ENCODE measurements at places on chromosomes 1 and 21.

DNA sequence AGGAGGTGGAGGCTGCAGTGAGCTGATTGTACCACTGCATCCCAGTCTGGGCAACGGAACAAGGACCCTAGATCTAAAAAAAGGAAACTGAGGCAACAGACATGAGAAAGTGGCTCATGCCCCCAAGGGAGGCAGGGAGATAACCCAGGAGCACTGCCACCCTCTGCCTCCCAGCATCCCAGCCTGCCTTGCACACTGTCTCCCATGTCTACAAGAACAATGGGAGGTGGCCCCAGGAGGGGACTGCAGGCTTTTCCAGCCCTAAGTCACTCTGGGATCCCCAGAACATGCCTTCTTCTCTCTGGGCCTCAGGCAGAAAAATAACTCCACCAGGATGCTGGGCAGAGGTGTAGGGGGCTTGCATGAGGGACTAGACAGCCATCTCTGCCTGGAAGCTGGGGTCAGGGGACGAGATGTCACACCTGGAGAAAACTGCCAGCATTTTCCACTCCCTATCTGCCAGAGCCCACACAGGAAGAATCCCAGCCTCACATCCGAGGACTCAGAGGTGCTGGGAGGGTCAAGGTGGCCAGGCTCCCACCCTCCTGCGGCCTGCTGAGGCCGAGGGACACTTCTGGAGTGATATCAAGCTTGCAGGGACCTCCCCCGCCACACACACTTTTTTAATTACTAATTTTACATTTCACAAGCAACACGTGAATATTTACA is 21.4 kb downstream of the RUNX3 start:
- H3K4me3 ChIP-seq, result peak overlapping the region; percentile 73
- H3K4me1 ChIP-seq, result peaks cover 84% of the 10 kb centered on the region
- H3K27me3 ChIP-seq, result peaks cover 68% of the 10 kb centered on the region
- DNase-seq, result peak; percentile 15

- H3K36me3 ChIP-seq, result no peaks in the 10 kb centered on the region
- DNase-seq, result no peak
- no peak overlapping the region for H3K4me3 ChIP-seq
- no peaks in the 10 kb centered on the region for H3K27me3 ChIP-seq
- H3K4me1 ChIP-seq, result no peaks in the 10 kb centered on the region
- no peak overlapping the region for H3K27ac ChIP-seq
Observed at GRCh38 chr1:218983433-218983832, 190.2 kb upstream of the LYPLAL1 start.

GRCh38 chr1:64953241-64953640 is 13.1 kb downstream of the JAK1 start:
- H3K27ac ChIP-seq, result peak overlapping the region; percentile 35

DNA sequence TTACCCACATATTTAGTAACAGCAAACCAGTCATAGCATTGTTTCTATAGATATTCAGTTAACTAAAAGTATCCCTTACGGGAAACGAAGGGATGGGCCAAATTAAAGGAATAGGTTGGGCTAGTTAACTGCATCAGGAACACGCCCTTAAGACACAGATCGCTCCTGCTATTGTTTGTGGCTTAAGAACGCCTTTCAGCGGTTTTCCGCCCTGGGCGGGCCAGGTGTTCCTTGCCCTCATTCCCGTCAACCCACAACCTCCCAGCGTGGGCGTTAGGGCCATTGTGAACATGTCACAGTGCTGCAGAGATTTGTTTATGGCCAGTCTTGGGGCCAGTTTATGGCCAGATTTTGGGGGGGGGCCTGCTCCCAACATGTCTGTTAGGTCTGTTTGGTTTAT is 14.7 kb downstream of the TNFRSF18 start:
- H3K36me3 ChIP-seq, result no peaks in the 10 kb centered on the region
- H3K27me3 ChIP-seq, result no peaks in the 10 kb centered on the region
- H3K4me3 ChIP-seq, result no peak overlapping the region
- H3K27ac ChIP-seq, result no peak overlapping the region
- H3K4me1 ChIP-seq, result no peaks in the 10 kb centered on the region

DNA sequence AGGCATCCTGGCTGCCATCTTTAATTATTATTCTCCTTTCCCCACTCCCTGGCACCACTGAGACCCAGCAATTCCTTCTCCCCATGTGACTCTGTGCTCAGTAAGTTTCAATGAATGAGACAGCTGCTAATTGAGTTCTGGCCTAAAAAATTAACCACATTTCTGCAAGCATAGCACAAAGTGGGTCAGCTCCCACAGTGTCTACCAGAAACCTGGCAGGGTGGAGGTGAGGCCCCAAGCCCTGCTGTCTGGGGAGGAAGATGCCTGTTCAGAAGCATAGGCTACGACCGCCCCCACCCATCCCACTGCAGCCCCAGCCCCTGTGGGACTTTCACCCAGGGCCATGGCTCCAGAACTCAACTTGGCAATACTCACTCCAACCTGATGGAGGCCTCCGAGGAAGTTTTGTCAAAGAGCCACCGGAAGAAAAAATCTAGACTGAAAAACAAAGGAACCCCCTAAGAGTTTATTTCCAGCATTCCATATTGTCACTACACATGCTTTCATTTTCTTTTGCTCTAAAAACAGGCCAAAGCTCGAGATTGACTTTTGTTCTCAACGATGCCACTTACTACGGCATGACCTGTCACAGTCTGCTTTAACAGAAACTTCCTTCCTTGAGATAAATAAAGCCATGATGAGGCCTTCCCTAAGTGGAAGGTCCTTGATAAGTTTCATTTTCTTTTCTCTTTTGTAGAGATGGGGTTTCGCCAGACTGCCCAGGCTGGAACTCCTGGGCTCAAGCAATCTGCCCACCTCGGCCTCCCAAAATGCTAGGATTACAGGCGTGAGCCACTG is 26.5 kb downstream of the TMEM63A start:
- DNase-seq, result no peak
- peaks cover 39% of the 10 kb centered on the region for H3K4me1 ChIP-seq
- peak overlapping the region; percentile 12 for H3K4me3 ChIP-seq
- peaks cover 26% of the 10 kb centered on the region for H3K36me3 ChIP-seq

DNA sequence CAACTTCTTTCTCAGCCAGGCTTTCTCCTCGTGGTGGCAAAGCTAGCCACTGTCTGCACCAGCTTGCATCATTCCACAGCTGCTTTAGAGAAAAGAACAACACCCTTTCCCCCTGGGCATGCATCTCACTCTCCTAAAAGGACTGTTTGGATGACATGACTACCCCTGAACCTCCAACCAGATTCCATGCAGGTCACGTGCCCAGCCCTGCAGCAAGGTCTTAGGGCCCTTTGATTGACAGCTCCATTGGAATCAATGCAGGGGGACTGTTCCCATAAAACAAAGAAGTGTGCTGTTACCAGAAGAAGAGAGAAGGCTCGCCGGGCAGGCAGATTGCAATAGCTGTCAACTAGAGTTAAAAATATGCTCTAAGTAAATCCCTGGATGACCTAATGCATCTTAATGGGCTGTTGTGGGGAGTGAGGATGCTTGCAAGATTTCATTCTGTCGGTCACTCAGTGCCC is 24.4 kb downstream of the KCNA2 start:
- H3K4me3 ChIP-seq, result no peak overlapping the region
- H3K4me1 ChIP-seq, result no peaks in the 10 kb centered on the region
- H3K36me3 ChIP-seq, result no peaks in the 10 kb centered on the region
- no peak overlapping the region for H3K27ac ChIP-seq
- DNase-seq, result no peak

DNA sequence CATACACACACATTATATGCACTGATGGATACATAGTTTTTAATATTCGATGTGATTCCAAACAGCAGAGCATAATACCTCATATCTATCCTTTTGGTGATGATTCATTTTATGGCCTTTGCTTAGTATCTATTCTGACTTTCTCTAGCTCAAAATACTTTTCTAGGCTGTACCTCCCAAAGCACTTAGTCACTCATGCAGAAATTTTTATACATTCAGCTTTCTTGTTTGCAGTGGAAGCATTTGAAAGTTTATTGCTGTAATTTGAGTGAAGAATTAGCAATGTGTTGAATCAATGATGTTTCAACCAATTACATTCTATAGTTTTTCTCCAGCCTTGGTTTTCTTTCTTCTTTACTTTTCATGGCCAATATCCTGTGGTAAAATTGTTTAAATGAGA is 66.7 kb downstream of the LBR start:
- no peak overlapping the region for H3K4me3 ChIP-seq
- H3K36me3 ChIP-seq, result no peaks in the 10 kb centered on the region
- peaks cover 8% of the 10 kb centered on the region for H3K27me3 ChIP-seq
- no peak for DNase-seq

DNA sequence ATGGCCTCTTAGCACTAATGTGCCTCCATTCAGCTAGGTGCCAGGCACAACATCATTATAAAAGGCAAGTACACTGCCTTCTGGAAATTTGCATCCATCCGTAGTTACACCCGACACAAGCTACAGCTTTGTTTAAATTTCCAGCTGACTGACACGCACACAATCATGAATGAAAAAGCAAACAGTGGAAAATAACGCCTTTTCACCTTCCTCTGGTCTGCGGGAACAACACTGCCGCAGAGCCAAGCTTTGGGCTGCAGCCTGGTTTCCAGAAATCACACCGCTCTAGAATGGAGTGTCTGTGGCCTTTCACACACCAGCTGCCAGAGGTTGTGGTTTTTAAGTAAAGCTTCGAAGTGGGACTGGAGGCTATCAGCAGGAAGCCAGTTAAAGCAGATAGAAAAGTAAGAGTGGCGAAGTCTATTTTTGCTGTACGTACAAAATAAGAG is 142.8 kb upstream of the COA6 start:
- peaks cover 27% of the 10 kb centered on the region for H3K4me1 ChIP-seq
- DNase-seq, result peak; percentile 65
- no peak overlapping the region for H3K27ac ChIP-seq
- peak overlapping the region; percentile 75 for H3K4me3 ChIP-seq
- H3K27me3 ChIP-seq, result peaks cover 35% of the 10 kb centered on the region

DNA sequence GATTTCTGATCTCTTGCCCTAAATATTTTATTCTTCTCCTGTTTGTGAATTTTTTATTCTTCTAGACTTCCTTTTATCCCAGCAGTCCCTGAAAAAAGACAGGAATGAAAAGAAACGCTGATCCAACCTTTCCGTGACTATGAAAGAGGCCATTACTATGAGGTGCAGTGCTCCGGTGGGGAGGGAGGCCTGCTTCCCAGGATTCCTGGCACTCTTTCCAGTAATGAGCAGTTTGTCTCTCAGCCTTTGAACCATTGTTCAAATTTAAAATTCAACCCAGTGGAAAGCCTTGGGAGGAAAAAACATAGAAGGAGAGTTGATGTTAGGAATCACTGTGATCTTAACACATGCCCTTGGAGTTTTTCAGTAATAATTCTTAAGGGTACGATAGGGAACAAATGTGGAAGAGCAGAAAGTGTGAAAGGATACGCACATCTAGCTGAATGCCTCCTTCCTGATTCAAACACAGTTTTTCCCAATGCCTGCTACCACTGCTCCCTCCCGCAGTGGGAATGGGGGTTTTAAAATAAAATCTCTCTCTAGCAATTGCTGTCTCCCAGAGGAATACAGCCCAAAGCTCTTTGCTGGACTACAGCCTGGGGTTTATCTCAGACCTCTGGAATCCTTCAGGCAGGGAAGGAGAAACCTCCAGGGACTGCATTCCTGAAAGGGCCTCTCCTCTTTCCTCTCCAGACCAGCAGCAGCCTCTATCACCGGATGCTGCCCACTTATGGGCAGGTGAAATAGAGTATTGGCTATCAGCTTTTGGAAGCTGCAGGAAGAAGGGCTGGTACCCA is 6.1 kb downstream of the IER5 start:
- peaks cover 4% of the 10 kb centered on the region for H3K36me3 ChIP-seq
- DNase-seq, result no peak

DNA sequence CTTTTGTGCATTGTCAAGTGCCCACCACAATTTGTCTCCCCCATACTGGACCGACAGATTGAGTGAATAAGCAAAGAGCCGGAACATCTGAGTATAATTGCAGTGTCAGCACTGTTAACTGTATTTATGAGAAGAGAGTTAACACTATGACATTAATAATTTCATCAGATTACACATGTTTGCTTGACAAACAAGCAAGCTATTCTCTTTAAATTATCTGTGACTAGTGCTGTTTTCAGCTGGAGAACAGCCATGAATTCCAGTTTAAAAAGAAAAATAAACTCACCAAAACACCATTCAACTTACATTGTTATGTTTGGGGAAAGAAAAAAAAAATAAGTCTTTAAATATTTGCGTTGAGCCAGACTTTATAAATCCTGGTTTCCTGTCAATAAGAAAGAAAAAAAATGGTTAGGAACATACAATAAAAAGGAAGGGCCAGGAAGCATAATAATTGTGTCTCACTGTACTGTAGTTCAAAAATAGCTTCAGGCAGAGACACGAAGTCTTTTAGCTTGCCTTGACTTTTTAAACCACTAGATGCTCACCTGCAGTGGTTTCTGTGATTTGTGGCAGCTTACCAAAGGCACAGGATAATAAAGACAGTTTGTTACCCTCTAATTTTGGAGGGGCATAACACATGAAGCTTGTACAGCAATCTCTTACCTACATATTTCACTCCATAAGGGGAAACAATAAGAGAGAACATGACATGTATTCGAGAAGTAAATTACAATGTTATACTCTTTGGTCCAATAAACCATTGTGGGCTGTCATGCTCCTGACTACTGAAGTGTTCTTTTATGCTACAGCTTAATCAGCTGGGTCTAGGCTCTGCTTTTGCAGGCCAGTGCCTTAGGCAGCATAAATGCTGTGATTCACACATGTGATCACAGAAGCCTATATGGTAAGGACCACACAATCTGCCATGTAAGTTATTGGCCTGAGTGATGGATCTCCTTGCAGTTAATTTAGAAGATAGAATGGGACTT is 302.0 kb upstream of the ADGRL2 start:
- DNase-seq, result no peak
- no peak overlapping the region for H3K4me3 ChIP-seq
- H3K36me3 ChIP-seq, result no peaks in the 10 kb centered on the region
- H3K27me3 ChIP-seq, result no peaks in the 10 kb centered on the region
- no peak overlapping the region for H3K27ac ChIP-seq

DNA sequence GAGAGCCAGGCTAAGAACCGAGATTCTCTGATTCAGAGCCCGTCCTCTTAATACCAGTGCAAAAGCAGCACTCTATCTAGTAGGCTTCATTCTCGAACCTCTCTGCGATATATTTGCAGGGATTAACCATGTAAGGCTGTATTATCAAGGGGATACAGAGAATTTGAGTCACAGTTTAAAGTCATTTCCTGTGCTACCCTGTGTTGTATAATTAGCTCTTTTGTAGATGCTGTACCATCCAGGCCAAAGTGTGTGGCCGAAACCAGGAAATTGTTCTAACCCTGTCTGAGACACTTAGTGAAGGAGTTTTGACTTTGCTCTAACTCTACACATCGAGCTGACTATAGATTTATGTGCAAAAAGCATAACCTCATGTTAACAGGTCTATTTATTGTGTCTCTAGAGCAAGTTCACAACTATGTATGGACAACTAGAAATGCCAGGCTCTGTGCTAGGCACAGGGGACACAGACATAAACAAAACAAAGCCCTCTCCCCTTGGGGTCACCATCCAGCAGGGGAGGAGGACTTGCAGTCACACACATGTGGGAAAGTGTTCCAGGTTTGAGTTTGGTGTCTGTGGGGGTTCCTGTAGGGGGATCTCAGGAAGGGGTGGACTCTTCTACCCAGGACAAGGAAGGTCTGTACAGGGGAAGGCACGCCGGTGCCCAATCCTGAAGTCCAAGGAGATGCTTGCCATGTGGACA is 182.2 kb downstream of the DHRS3 start:
- peaks cover 83% of the 10 kb centered on the region for H3K4me1 ChIP-seq
- peak overlapping the region; percentile 90 for H3K27ac ChIP-seq
- no peaks in the 10 kb centered on the region for H3K36me3 ChIP-seq
- peak; percentile 64 for DNase-seq

All from immature natural killer cell (primary cell).